SJSA1 (cell line): ENCODE measurements at places on chromosomes 6 and 20. TPM values are rescaled to one million over a fixed set of nuclear protein-coding genes. Genes with fewer than 3 reads are reported as not detected.

DNA sequence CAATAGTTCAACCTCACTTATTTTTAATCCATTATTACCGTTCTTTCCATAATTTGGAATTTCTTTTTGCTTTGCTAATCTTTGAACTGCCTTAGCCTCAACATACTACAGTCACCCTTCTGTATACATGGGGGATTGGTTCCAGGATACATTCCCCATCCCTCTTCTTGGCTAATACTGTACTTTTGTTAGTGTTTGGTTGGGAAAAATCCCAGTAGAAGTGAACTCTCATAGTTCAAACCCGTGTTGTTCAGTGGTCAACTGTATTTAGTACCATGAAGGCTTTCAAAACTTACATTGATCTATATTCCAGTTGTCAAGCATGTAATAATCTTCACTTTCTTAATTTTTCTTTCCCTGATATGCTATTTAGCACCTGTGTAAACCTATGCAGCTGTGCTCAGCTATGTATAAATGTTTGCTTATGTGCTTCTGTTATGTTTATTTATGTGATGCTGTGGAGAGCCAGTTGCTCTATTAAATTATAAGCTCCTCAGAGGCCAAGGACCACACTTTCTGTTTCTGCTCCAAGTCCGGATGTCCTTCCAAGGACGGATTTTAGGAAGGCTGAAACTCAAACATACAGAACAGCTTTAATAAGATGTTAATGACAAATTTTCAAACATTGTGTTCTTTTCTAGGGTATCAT is 33.3 kb upstream of the LAMA4 start:
- no peaks in the 10 kb centered on the region for H3K4me1 ChIP-seq
- H3K4me3 ChIP-seq = no peak overlapping the region
- no peaks in the 10 kb centered on the region for H3K36me3 ChIP-seq
- no peak for DNase-seq
- H3K27me3 ChIP-seq = no peaks in the 10 kb centered on the region
- H3K27ac ChIP-seq = no peak overlapping the region

GRCh38 chr6:15915508-15916178 is 213.2 kb upstream of the MYLIP start:
- no peaks in the 10 kb centered on the region for H3K27me3 ChIP-seq
- no peaks in the 10 kb centered on the region for H3K36me3 ChIP-seq
- no peak overlapping the region for H3K4me3 ChIP-seq
- H3K4me1 ChIP-seq = no peaks in the 10 kb centered on the region
- no peak overlapping the region for H3K27ac ChIP-seq

GRCh38 chr6:125528621-125529041 is 220.8 kb upstream of the HEY2 start:
- DNase-seq = no peak
- H3K27me3 ChIP-seq = peaks cover 4% of the 10 kb centered on the region; the same call in 1 of the 2 replicates
- H3K4me3 ChIP-seq = no peak overlapping the region
- peaks cover 2% of the 10 kb centered on the region for H3K4me1 ChIP-seq

GRCh38 chr6:108937170-108937569 is 88.9 kb downstream of the ARMC2 start:
- H3K27me3 ChIP-seq = no peaks in the 10 kb centered on the region
- H3K4me1 ChIP-seq = no peaks in the 10 kb centered on the region
- H3K36me3 ChIP-seq = no peaks in the 10 kb centered on the region
- no peak overlapping the region for H3K27ac ChIP-seq

The CALHM4 gene
- not detected in 2 replicates for total RNA-seq

DNA sequence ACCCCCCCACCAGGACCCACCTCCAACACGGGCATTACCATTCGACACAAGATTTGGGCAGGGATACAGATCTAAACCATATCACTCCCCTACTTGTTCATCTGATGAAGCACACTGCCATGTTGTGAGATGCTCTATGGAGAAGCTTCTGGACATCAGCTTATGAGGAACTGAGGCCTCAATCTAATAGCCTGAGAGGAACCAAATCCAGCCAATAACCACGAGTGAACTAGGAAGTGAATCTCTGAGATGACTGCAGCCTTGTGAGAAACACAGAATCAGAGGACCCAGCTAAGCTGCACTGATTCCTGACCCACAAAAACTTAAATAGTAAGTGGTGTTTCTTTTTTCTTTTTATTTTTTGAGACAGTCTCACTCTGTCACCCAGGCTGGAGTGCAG is 21.6 kb upstream of the ZBTB2 start:
- DNase-seq = no peak
- no peak overlapping the region for H3K4me3 ChIP-seq
- no peak overlapping the region for H3K27ac ChIP-seq
- H3K36me3 ChIP-seq = peaks cover 76% of the 10 kb centered on the region

DNA sequence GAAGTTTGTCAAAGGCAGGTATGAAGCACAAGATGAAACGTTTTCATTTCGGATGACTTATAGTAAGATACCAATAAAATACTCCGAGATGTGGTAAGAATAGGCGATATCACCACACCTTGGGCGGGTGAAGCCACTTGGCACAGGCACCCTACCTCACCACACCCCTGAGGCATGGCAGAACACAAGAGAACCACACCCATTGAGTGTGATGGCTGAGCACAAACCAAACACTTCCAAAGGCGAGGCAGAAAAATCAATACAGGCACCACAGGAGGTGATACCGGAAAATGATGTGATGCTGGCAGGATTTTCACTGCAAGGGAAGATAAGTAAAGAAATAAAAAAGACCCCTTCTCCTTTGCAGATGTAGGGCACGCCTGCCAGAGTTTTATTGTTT is 332.9 kb upstream of the PRDM1 start:
- H3K36me3 ChIP-seq = no peaks in the 10 kb centered on the region
- H3K4me3 ChIP-seq = no peak overlapping the region
- H3K27me3 ChIP-seq = no peaks in the 10 kb centered on the region
- no peak overlapping the region for H3K27ac ChIP-seq
- no peaks in the 10 kb centered on the region for H3K4me1 ChIP-seq

DNA sequence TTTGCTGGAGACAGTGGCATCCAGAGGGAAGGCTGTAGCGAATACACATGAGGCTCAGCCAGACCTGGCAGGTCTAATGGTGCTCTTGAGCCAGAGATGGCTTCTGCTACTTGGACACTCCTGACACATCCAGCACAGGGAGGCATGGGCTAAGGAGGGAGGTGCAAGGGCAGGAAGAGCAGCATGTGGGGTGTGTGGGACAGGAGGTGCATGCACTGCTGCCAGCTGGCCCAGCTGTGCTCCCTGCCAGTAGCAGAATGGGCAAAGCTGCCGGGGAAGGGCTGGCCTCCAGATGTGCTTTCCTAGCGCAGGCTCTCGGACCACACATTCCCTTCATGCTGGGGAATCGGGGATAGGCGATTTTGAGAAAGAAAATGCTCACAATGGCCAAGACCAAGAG is 309.2 kb downstream of the CDC5L start:
- H3K4me3 ChIP-seq = no peak overlapping the region
- H3K27ac ChIP-seq = peak overlapping the region; percentile 9; the same call in 1 of the 2 replicates
- no peaks in the 10 kb centered on the region for H3K27me3 ChIP-seq
- peak; percentile 22 for DNase-seq
- H3K4me1 ChIP-seq = peaks cover 10% of the 10 kb centered on the region

GRCh38 chr6:119612176-119612891 is 262.8 kb upstream of the MAN1A1 start:
- no peaks in the 10 kb centered on the region for H3K36me3 ChIP-seq
- no peak overlapping the region for H3K4me3 ChIP-seq
- H3K4me1 ChIP-seq = 0 out of 2 replicates have a peak, but pooled peaks cover 3% of the 10 kb centered on the region
- H3K27ac ChIP-seq = no peak overlapping the region
